NCI-H2107 (cell line): ENCODE measurements at places on chromosomes 7 and 10.

DNA sequence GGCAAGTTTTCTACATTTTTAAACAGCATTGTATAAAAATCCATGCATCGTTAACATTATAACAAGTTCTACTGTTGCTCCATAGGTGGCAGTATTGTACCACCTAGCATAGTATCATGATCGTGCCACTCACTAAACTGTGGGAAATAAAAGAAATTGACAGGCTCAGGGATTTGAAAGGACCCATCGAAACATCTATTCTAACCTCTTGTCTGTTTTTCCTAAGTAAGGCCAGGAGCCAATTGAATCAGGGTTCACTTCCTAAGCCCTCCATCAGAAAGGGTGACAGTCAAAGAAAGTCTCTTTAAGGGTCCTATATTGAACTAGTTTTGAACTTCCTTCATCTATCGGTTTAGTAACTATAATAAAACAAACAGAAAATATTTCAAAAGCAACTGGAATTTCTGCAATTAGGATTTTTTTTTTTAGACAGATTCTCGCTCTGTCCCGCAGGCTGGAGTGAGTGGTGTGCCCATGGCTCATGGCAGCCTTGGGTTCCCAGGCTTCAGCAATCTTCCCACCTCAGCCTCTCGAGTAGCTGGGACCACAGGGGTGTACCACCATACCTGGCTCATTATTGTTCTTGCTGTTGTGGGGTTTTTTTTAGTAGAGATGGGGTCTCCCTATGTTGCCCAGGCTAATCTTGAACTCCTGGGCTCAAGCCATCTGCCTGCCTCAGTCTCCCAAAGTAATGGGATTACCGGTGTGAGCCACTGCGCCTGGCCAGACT is 9.4 kb downstream of the HACD1 start:
- DNase-seq, result no peak

DNA sequence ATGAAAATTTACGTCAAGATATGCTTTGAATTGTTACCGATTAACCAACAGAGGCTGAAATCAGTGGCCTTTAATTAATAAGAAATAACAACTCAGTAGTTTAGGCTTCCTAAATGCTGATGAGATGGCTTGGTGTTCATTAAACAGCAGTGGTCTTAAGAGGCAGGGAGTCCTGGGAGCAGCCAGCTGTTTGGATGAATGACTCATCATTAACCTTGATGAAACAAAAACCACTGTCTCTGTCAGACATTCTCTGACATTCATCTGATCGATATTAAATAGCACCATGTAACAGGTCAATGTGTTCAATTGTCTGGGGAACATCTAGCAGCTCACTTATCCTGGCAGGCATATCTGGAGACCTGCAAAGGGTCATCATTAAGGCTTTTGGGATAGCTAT is 234.2 kb upstream of the LRRN3 start:
- DNase-seq, result no peak

DNA sequence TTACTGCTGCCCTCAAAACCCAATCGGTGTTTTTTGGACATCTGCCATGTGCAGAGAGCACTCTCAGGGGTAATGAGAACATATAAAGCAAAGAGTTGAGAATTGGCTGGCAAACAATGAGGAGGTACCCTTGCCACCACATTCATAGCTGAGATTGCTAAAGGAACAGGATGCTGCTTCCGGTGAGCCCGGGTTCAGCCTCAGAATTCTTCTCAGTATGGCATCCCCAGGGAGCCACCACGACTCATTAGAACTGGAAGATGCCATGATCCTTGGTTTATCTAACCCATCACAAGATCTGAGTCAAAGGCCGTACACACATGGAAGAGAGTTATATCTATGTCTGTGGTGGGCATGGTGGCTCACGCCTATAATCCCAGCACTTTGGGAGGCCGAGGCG is 174.4 kb downstream of the ARID5B start:
- DNase-seq, result no peak

- DNase-seq, result no peak
Observed at GRCh38 chr7:38410056-38410455, 136.6 kb upstream of the TARP start.

DNA sequence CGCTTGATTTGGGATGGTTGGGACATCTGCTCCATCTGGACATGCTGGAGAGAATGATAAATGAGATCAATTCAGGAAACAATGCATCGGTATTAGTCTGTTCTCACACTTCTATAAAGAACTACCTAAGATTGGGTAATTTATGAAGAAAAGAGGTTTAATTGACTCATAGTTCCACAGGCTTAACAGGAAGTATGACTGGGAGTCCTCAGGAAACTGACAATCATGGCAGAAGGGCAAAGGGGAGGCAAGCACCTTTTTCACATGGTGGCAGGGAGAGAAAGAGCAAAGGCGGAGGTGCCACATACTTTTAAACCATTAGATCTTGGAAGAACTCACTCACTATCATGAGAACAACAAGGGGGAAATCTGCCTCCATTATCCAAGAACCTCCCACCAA is 16.8 kb upstream of the TSPAN12 start:
- DNase-seq, result no peak

- no peak for DNase-seq
Observed at GRCh38 chr10:52566471-52567246, 205.9 kb downstream of the MBL2 start.

- no peak for DNase-seq
Observed at GRCh38 chr10:1596482-1597099, 140.7 kb downstream of the ADARB2 start.
